ENCODE measurements at places on chromosomes 5 and 9.

DNA sequence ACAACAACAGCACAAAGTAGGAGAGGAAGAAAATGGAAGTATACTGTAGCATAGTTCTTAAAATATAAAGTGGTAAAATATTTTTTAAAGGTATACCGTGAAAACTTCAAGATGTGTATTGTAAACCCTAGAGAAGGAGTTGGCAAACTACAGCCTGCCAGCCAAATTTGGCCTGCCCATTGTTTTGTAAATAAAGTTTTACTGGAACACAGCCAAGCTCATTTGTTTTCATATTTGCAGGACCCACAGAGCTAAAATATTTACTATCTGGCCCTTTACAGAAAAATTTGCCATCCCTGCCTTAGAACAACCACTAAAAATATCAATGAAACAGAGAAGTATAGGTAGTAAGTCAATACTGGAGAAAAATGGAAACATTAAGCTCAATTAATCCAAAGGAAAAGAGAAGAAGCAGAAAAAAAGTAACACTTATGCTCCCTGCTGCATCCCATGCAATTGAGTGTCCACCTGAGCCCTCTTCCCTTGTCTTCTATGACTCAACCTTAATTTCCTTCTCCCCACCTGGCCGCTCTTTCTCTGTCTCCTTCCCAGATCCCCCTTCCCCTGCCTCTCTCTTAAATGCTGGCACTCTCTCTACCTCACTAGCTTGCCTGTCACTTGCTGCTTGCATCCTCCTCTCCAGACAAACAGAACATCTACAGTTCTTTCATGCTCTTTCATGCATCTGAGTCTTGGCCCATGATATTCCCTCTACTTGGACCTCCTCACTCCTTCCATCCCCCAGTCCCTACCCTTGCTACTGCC, 50.6 kb upstream of the FER start:
- no peak for DNase-seq

- peak; percentile 60 for DNase-seq
These were observed 664.3 kb upstream of the EDIL3 start for GRCh38 chr5:85049020-85049419.

GRCh38 chr5:123964884-123965283, 452.9 kb downstream of the CSNK1G3 start:
- DNase-seq: no peak

- peak; percentile 48 for DNase-seq
These were observed 37.3 kb upstream of the PLPP1 start for GRCh38 chr5:55572020-55572419.

GRCh38 chr5:107472620-107473064, 198.1 kb downstream of the EFNA5 start:
- DNase-seq: peak; percentile 28

GRCh38 chr9:63859475-63860215, 1425.4 kb downstream of the FOXD4L5 start:
- no peak for DNase-seq

DNA sequence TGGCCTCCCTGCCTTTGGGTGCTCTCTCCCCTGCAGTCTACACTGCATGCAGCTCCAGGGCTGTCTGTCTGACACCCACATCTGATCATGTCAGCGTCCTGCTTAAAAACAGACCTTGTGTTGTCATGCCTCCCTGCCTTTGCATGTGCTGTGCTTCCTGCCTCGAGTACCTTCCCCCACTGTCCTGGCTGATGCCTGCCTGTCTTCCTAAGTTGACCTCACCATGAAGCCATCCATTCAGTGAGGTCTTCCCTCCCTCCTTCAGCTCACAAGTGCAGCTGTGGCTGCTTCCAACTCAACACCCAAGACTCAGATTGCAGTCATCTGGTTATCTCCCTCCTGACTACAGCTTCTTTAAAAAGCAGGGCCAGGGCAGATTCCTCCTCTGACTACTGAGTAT, 5.5 kb downstream of the ANGPTL2 start:
- no peak for DNase-seq

GRCh38 chr9:137851516-137852267, 25.9 kb upstream of the CACNA1B start:
- no peak for DNase-seq

DNA sequence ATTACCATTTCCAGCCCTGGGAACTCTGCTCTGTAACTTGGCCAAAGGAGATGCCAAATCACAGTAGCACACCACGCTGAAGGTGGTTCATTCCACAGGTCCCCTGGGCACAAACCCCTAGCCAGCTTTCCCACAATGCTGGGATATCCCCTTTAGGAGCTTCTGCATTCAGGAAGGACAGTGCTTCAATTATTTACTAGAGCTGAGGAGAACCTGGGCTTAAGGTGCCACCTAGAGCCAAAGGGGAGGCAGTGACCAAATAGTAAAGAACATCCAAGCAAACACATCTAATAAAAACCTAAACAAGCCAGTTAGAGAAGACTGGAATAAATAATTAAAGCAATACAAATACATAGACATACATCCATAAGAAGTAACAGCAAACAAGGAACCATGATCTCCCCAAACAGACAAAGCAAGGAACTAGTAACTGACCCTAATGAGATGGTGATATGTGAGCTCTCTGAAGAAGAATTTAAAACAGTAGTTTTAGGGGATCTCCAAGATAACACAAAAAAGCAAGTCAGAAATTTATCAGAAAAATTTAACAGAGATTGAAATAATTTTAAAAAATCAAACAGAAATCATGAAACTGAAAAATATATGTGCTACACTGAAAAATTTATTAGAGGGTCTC, 14.6 kb downstream of the KIF4B start:
- DNase-seq: no peak

DNA sequence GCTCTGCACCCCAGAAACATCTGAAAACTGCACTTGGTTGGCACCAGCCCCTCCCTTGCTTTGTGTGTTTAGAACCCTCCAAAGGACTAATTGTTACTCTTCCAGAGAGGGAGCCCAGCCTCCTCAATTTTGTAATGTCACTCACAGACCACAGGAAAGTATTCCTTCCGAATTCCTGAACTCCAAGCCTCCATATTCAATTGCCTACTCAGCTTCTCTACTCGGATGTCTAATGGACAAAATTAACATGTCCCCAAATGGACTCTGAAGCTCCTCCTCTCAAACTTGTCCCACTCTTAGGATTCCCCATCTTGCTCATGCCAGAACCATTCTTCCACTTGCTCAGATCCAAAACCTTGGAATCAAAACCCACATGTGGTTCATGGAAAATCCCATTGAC, 3.9 kb upstream of the TMEM171 start:
- no peak for DNase-seq

DNA sequence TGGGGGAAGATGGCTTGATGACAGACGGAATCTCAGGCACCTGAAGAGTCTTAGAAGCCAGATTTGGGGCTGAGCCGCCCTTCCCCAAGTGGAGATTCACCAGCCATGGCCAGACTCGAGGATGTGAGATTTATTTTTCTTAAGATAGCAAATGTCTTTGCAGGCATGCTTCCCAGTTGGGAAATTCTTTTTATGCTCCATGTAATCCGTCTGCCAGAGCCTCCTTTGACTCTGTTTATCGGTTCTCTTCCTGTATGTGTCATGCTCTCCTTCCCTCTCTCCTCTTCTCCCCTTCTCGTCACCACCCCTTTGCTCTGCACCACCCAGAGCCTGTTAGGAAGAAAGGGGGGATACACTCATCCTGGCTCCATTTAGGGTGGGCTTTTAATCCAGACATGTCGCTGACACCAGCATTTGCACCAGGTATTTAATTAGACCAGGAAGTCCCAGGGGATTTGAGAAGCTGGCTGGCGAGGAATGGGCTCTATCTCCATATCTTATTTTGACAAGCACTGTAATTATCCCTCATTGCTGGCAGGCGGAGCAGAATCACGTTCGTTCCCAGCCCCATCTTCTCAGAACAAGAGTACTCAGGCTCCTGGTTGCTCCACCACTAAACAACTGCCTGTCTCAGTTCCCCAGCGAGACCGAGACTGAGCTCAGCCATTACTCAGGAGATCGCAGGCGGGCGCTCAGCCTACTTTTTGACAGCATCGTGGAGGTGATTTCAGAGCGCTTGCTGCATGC, 50.9 kb downstream of the KCNIP1 start:
- DNase-seq: no peak

GRCh38 chr5:96562614-96563013, 99.6 kb upstream of the CAST start:
- DNase-seq: no peak

- peak; percentile 30 for DNase-seq
These were observed 256.0 kb downstream of the TMEM167A start for GRCh38 chr5:82820961-82821845.

DNA sequence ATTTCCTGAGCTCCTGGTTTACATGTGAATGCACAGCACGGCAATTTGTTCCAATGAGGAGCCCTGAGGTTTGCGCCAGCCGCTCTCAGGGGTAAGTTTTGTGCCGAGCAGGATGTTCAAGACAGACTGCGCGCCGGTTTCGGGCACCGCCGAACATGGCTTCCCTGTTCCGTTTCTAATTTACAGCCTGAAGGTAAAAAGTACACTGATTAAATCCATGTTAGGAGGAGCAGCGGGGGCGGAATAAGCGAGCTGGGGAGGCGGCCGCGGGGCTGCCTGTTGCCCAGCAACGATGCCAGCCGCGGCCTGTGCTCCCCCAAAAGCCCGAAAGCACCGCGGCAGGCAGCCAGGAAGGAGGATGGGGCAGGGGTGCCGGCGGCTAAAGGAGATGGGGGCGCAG, 6.4 kb downstream of the SOWAHA start:
- DNase-seq: no peak

DNA sequence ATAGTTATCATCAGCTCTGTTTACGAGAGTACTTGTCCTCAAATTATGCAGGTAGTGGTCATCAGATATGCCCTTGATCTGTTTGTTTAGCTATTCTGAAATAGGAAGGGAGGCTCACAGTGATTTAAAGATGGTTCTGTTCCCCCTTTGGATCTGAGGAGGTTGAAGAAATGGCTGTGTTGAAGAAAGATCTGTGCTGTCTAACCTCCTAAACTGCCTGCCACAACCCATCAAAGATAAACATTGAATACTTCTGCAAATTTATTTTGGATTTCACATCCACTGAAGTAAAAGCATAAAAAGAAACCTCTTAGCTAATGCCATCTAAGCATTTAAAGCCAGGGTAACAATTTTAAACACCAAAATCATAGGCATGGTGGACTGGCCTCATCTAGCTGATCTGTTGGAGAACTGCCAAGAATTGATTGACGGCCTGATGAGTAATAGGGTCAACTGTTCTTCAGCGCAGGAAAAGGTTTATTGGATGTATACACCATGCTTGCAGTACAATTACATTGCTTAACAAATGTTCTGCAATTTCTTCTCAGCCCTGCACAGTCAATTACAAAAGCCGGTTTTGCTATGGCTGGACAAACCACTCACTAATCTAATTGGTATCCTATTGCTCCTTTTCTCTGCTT, 97.6 kb downstream of the SEMA6A start:
- peak; percentile 78 for DNase-seq

DNA sequence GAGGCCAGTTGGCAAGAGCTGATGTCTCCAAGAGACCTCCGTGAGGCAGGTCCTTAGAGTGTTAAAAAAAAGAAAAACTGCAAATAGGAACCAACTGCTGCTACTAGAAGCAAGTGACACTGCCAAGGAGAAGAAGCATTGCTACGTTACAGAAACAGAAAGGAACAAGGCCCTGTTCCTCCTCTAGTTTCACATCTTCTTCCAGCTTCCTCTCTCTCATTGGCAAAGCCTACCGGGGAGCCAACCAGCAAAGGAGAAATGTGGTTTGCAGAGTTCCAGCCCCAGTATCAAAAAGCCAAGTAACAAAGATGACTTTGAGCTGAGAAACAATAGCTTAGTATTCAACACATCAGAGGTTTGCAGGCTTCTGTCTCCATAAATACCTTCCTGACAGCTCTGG, 145.9 kb downstream of the PRELID2 start:
- no peak for DNase-seq

GRCh38 chr5:173454736-173455598, 126.8 kb upstream of the STC2 start:
- DNase-seq: no peak

DNA sequence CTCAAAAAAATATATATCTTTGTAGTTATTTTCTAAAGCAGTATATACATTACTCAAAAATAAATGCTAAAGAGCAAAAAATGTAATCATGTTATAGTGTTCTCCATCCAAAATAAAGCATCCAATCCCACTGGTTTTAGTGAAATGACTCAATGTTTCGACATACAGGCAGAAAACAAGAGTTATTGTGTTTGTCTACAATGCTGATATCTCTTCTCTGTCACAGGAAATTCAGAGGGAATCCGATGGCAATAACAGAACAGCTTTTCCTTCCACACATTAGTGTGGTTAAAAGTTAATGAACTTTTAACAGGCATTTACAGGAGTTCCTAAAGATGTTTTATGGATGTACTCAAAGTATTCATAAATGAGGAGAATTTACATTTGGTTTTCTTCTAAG, 12.0 kb downstream of the TTC33 start:
- no peak for DNase-seq

All from NCI-H748 treated with DMSO at 0.1 percent for 48 hours (cell line).